ENCODE measurements at places on chromosomes 3 and 15.
A peak's percentile ranks its signal among the peaks of the same experiment; 100 is the strongest.

DNA sequence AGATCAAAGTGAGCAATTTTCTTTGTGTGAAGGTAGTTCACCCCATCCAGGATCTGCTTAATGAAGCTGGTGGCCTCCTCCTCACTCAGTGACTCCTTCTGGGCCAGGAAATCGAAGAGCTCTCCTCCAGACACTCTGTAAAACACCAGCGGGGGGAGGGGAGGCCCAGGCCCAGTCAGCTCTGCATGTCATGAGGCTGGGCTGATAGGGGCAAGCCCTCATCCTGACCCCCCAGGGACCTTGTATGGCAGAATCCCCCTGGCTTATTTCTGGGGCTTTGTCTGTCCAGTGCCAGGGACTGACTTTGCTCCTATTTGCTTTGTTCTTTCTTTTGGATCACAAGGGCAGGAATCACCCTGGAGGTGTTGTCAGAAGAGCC is 74.9 kb downstream of the DAPK2 start:
- peak; percentile 47 for DNase-seq

DNA sequence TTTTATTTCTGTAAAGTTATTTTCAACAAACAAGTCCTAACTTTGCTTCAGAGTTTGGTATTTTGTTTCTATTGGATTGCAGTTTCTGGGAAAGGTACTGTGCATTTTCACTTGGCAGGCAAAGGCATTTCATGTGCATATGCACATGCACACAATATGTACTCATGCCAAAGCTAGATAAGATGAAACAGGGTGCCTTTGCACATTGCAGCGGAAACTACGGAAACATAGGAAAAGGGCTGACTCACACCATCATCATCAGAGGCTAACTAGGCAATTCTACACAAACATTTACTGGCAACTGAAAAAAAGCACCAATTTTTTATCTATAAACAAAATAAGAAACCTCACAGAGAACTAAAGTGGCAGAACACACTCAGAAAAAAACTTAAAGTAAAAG is 550.6 kb upstream of the NECTIN3 start:
- DNase-seq = no peak

- DNase-seq = no peak
These were observed 66.0 kb upstream of the OXTR start for GRCh38 chr3:8835385-8835784.

- no peak for DNase-seq
These were observed 43.7 kb downstream of the SUSD5 start for GRCh38 chr3:33174711-33175414.

- DNase-seq = no peak
These were observed 82.7 kb downstream of the COL8A1 start for GRCh38 chr3:99720985-99721632.

DNA sequence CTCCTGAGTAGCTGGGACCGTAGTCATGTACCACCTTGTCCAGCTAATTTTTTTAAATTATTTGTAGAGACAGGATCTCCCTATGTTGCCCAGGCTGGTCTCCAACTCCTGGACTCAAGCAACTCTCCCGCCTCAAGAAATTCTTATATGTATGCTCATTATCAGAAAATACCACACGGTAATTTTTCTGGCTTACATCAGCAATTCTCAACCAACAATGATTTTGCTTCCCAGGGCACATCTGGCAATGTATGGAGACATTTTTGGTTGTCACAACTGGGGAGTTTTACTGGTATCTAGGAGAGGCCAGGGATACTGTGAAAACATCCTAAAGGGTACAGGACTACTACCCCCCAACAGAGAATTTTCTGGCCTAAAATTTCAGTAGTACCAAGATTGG is 10.8 kb downstream of the SRP14 start:
- DNase-seq = no peak

DNA sequence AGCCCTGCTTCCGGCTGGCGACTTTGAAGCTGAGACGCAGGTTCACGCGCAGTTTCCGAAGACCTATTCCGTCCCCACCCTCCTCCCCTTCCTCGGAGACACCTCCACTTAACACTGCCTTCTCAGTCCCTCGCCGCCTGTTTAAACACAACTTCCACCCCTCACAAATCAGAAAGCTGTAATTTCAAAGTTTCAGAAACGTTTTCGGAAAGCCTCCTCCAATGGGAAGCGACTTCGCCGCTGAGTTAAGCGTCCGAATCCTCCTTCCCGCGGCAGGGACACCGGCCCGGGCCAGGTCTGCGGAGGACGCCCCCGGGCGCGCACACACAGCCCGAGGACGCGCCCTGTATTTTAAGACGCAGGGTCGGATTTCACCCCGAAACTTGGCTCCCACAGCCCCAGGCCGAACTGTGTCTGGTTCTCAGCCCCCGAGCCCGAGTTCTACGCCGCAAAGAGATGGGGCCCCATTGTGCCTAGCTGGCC is 559 bp upstream of the LRRN1 start:
- no peak for DNase-seq

DNA sequence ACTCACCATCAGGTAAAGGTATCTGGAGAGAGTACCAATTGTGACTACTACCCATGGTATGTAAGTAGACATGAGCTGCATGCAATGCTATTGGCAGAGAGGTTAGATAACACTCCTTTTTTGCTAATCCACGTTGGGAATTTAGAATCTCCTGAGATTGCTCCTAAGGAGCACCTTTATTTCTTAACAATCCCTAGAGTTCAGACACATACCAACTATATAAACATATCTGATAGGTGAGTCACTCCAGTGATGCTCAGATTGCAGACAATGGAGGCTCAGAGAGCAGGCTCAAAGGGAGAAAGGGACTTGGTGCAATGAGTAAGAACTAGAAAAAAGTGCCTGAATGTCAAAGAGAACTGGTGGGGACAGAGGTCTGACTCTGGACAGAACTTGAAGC is 47.0 kb upstream of the LRRFIP2 start:
- no peak for DNase-seq

GRCh38 chr3:196757876-196758739 is 18.5 kb downstream of the PAK2 start:
- DNase-seq = no peak

DNA sequence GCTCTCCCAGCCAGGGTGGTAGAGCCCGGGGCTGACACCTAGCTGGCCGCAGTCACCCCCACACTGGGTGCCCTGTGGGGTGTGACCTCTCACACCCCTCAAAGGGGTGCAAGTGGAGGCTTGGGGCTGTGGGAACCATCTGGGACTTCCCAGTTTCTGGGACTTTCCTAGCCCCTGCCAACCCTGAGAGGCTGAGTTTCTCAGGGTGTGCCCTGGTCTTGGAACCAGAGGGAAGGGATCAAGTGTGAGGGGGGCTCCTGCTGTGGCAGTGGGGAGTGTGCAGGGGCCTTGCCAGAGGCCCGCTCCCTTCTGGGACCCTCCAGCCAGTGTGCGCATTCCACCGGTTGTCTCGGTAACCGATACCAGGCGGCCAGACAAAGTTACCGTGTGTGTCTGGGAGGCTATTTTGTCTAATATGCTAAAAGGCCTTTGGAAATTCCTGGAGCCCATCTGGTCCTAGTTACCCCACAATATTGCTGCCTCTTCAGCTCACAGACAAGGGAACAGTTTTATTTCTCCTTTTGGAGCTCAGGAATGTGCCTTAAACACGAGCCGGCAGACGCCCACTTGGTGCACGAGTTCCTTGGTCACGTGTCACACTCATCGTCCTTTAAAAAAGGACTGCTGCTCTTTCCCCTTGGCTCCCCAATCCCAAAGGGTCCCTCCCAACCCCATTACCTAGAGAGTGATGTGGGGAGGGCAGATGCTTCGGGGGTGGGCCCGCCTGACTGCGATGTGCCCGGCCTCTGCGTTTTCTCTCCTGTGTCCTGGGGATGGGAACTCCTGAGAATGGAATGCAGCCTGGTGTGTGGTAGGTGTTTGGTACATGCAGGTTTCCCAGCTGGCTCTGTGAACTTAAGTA is 33.2 kb downstream of the HDAC11 start:
- no peak for DNase-seq

DNA sequence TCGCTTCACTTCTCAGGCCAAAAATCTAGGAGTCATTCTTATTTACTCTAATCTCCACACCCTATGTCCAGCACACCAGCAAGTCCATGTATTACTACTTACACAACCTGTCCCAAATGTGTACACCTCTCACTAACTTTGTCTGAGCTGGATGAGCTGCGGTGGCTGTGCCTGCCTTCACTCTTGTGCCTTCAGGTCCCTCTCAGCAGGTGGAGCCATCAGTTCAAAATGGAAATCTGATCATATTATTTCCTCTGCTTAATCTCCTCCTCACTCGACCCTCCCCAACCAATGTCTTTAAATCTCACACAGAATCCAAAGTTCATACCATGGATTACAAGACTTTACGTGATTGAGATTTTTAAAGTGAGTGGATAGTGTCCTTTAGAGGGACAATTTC is 82.8 kb downstream of the SSR3 start:
- DNase-seq = no peak

DNA sequence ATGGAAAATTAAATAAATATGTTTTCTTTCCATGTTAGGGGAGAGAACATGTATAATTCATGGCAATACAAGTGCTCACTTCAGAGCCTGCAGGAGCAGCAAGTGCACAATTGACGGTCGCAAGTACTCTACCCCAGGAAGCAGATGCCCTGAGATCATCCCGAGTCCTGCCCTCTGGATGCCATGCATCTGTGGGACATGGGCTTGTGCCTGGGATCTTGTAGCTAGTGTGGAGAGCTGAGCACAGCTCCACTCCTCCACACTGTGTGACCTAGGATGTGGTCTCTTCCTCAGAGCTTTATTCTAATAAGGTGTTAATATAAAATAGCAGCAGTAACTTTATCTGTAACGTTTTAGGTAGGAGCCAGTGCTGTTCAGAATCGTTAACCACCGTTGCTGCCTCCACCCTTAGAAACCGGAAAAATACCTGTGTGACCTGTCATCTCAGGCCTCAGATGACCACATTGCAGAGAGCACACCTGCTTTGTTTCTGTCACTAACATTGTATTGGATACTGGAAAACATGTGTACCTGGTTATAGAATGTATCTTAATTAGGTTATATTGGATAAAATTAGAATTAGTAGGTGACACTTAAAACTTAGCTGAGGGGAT is 105.0 kb upstream of the GOLGA6L6 start:
- DNase-seq = no peak

DNA sequence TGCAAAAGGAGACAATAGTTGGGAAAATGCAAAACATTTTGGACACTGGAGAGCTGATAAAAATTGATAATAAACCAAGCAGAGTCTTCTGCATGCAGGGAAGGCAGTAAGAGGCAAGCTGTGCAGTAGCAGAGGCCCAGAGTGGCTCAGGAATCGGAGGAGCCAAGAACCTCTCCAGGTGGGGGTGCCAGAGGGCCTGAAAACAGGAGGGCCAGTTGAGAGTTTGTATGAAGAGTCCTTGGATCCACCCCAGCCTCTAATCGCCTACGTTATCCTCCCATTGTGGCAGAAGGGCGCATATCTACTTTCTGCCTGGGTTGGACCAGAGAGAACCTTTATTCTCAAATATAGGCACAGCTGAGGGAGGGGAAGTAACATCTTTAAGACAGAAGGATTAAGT is 48.9 kb upstream of the RBP1 start:
- DNase-seq = no peak

DNA sequence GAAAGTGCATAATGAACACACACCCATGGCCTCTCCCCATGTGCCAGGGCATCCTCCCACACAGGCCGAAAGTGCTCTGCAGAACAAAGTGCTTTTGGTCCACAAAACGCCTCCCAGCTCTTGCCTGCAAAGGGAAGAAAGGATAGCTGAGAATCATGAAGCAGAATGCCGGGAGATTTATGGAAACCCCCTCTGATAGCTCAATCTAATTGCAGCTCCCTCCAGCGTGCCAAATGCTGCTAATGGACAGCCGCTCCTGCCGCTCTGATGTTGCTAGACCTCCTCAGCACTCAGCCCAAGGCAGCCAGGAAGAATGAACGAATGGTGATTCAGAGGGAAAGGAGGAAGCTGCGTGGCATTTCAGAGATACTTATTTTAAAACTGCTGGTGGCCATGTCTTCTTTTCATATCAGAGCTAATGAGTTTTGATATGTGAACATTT is 145.3 kb downstream of the TJP1 start:
- DNase-seq = no peak

GRCh38 chr15:91192690-91193377 is 92.8 kb downstream of the SV2B start:
- DNase-seq = no peak

DNA sequence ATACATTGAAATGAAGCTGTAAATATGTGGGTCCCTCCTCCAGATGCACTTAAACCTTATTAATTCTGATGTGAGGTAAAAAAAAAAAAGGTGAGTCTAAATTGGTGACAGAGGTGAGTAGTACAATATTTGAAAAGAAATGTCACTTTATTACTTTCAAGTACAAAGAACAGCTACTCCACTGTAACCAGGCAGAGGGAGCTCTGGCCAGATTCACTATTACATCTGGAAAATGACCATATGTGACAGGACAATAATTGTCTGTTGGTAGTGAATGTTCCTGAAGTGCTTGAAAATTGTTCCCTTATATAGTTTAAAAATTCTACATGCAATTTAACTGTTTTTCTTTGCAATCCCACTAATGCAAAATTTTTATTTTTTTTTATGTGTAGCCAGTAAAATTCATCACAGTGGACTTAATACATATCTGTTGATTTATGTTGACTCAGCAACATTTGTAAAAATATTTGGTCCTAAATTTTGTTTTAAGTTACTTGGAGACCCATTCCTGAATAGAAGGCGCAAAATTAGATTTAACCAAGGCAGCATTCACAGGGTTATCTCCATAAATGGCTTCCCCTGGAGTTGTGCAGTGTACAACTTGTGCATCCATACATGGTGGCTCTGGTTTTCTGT is 231.9 kb upstream of the TBC1D5 start:
- DNase-seq = no peak

DNA sequence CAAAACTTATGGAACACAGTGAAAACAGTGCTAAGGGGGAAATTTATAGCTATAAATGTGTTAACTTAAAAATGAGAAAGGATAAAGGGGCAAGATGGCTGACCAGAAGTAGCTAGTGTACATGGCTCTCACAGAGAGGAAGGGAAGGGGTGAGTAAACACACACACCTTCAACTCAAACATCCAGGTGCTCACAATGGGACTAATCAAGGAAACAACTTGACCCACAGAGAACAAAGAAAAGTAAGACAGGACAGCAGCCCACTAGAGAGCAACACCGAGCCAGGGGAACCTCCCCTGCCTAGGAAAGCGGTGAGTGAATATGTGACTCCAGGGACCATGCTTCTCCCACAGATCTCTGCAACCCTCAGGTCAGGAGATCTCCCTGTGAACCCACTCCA is 85.0 kb upstream of the UBP1 start:
- no peak for DNase-seq

DNA sequence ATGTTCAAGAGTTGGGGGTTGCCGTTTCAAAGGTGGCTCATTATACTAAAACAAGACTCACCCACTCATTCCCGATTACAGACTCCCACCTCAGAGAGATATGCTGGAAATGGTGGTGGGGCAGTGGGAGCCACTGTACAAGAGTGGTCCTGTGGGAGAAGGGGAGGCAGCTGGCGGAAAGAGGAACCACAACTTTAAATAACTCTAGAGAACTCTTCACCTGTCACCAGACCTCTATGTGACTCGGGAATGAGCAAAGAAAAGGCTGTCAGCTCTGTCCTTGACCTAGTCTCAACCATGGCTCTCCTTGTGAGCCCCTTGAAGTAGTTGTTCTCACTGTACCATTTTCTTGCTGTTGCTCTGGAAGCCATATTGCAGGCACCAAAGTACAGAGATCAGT is 293.8 kb downstream of the CHST2 start:
- no peak for DNase-seq
